ACHN (cell line): ENCODE measurements at places on chromosomes 12 and 14.
A peak's percentile ranks its signal among the peaks of the same experiment; 100 is the strongest.

GRCh38 chr14:54440476-54440872 lies 700 bp downstream of the CNIH1 start:
- no peak for DNase-seq

DNA sequence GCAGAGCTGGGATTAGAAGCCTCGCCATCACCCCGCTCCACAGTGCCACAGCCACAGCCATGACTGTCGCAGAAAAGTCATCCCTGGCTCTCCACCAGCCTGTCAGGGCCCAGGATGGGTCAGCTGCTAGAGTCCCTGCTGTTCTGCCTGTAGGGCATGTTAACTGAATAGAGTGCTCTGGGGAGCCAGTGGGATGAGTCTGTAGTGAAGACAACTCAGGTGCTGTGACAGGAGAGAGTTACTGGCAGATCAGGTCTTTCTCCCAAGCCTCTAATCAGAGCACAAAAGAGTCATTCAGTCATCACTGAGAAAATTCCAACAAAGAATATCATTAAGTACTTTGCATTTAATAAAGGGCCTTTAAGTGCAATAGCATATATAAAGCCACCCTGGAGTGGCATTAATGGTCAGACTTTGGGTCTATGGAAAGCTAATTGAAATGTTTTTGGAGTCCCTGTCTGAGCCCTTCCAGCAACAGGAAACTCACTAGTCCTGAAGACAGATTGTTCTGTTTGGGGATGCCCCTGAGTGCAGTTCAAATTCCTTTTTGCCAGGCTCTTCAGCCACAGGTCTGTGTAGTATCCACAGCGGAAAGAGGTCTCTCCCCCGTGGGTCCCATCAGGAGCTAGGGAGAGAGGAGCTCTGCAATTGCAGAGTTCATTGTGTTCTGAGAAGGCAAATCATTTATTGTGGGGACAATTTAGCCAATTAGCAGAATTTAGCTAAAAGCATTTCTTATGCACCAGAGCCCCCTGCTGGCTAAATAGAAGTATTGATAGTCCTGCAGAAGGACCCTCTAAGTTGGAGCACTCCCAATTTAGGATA lies 45.2 kb upstream of the C14orf132 start:
- DNase-seq: peak; percentile 32

DNA sequence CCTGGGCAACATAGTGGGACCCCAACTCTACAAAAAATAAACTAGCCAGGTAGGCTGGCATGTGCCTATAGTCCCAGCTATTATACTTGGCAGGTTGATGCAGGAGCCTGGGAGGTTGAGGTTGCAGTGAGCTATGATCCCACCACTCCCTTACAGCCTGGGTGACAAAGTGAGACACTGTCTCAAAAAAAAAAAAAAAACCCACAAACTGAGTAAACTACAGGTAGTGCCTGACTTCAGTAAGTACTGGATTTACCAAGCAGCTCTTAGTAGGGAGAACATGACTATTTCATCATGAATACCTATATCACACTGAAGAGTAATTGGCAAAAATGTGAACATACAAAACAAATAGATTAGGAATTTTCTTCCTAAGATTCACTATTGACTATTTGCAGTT lies 32.4 kb upstream of the AP4S1 start:
- DNase-seq: no peak

- DNase-seq: no peak
Observed at GRCh38 chr12:22044391-22044790, 1.6 kb upstream of the CMAS start.

GRCh38 chr14:102699416-102700110 lies 77.7 kb upstream of the TRAF3 start:
- no peak for DNase-seq

- no peak for DNase-seq
Observed at GRCh38 chr12:67698672-67699581, 50.4 kb downstream of the DYRK2 start.

- DNase-seq: no peak
Observed at GRCh38 chr12:5124401-5124800, 80.7 kb downstream of the KCNA5 start.

- DNase-seq: no peak
Observed at GRCh38 chr14:106129274-106129673, 602.9 kb downstream of the TMEM121 start.

DNA sequence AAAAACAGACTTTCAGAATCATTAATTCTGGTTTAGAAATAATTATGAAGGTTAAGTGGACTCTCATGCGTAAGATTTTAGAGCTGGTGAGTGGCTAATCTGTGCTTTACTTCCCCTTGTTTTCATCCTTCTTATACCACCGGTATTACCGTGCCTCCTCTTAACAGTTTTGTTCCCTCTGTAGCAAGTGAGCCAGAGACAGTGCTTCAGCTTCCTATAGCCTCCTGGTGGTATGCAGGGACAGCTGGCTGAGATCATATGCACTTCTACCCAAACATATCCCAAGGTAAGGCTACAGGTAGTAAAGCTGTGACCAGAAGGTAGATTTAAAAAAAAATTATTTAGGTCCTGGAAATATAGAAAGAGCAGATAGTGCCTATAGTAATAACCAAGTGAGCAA lies 55.2 kb downstream of the PDE3A start:
- DNase-seq: no peak

- DNase-seq: no peak
Observed at GRCh38 chr12:102851246-102851645, 65.8 kb downstream of the PAH start.

DNA sequence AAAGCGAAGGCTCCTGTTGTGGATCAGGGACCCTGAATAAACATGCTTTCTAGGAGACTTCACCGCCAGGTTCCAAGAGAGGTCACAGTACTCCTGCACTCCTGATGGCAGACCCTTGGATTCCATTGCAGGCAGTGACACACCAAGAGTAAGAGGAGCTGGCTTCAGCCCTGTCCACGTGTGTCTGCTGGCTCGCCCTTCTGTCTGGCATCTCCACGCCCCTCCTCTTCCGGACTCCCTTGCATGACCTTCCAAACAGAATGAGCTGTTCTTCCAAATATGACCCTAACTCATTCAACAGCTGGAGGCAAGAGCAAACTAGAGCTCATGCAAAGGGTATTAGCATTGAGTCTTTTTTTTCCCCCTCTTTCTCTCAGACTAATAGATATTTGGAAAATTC lies 233.0 kb upstream of the PLEKHG7 start:
- no peak for DNase-seq

DNA sequence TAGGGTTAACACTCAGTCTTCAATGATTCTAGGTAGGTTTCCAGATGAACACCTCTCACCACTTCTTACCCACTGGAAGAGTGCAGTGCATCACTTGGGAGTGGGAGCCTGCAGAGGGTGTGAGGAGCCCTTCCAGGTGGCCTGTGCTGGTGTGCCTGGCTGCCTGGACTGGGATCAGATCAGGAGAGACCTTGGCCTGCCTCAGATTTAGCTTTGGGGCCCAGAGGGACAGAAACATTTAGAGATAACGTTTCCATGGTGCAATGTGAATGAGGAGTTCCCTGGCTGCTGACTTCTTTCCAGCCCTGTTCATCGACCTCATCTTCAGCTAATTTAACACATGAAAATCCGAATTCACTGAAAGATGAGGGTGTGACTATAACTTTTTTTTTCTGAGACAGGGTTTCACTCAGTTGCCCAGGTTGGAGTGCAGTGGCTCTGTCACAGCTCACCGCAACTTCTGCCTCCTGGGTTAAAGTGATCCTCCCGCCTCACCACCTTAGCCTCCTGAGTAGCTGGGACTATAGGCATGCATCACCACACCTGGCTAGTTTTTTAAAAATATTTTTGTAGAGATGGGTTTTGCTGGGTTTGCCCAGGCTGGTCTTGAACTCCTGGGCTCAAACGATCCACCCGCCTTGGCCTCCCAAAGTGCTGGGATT lies 53.6 kb downstream of the SUSD6 start:
- no peak for DNase-seq

DNA sequence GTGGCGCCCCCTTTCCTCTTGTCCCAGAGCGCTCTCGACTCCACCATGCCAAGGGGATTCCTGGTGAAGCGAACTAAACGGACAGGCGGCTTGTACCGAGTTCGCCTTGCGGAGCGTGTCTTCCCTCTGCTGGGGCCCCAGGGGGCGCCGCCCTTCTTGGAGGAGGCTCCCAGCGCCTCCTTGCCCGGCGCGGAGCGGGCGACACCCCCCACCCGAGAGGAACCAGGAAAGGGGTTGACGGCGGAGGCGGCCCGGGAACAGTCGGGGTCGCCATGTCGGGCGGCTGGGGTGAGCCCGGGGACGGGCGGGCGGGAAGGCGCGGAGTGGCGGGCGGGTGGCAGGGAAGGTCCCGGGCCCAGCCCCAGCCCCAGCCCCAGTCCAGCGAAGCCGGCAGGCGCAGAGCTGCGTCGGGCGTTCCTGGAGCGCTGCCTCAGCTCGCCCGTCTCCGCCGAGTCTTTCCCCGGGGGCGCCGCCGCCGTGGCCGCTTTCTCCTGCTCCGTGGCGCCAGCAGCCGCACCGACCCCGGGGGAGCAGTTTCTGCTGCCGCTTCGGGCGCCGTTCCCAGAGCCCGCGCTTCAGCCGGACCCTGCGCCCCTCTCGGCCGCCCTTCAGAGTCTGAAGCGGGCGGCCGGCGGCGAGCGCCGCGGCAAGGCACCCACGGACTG lies 376 bp downstream of the INSM2 start:
- DNase-seq: peak; percentile 53

GRCh38 chr14:79056879-79057278 lies 886.7 kb downstream of the NRXN3 start:
- DNase-seq: no peak

- peak; percentile 99 for DNase-seq
Observed at GRCh38 chr12:14770496-14771461, 32.5 kb downstream of the WBP11 start.

- no peak for DNase-seq
Observed at GRCh38 chr12:112964067-112964670, 14.2 kb upstream of the OAS2 start.

DNA sequence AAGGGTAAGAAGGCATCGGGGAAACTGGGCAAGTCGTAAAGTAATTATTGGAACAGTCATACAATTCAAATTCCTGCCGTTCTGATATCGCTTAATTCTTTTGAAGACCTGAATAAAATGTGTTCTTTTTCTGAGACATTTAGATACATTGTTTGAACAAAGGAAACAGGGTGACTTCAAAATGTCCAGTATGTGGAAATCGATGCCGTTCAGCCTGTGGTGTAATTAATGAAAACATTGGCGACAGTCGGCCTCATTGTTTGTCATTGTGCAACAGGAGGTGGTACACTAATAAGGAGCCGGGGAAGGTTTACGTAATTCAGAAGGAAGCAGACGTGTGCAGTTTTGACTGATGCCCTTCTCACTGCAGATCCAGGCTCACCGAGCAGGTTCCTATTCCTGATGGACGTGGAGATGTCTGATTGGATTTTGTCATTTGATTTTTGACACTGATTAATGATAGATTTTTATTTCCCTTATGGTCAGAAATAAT lies 92.7 kb downstream of the BORCS5 start:
- no peak for DNase-seq

DNA sequence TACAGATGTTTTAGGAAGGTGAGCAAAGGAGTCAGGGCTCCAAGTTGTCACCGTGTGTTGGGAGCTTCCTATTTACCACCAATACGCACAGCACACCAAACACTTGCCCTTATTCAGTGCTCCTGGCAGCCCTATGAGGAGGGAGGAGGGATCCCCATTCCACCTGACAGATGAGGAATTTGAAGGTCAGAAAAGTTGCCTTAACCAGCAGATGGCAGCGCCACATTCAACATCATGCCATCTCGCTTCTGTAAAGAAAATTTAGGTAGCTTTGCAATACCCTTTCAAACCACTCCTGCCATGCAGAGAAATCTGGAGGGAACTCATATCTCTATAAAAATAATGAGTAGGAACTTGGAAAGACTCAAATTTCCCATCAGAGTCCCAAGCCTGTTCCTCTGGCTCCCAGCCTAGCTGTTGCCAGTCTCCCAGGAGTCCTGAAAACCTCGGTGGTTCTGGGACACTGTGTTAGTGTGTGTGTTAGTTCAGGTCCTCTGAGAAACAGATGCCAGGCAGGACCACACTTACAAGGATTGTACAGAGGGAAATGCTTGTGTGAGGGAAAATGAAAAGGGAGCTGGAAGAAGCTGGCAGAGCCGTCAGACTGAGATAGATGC lies 410.5 kb downstream of the MED13L start:
- DNase-seq: peak; percentile 12

DNA sequence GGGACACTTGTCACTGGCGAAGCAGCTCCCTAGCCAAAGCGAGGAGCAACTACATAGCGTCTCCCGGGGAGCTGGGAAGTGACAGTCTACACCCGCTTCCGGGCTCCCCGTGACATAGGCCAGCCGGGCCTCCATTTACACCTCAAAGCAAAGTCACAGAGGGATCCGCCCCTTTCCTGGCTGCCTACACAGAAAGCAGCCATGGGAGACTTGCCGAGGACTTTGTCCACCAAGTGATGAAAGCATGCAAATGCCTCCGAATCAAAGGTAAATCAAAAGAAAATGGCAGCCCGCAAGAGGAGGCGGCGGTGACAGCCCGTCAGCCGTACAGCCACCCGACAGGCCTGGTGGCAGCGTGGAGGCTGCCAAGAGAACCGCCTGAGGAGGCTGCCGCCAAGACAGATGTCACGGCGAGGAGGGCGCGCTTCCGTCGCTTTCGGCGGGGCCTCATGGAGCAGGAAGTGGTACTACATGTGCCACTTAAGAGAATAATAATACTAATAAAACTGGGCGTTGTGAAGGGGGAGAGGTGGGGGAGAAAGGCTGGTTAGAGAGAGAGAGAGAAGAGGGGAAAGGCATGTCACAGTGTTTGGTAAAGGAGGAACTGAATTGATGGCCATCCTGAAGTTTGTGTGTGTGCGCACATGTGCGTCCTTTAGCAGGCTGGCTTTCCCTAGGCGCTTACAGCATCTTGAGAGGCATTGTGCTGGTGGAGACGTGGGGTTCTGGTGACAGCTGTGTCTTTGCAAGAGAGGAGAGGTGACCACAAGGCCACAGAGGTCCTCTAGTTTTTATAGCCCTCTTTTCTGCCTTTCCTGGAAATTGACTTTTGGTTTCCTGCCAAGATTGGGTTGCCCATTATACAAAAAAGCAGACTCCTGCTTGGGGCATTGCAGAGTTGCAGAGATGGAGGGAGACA lies 661.7 kb downstream of the VRK1 start:
- DNase-seq: no peak

DNA sequence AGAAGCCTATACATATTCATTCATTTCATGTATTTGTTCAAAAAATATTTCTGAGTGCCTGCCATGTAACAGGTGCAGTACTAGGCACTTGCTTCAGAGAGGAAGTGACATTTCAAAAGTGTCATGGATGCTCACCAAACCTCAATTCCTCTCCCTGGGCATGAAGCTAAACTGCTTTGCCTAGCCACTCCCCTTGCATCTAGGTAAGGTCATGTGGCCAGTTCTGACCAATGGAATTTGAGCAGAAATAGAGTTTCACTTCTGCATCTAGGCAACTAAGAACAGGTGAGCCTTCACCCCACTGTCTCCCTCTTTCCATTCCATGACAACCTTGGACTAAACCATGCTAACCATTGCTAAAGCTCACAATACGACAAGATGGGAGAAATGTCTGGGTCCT lies 27.6 kb downstream of the TC2N start:
- no peak for DNase-seq
